Stimulated activated CD8-positive, alpha-beta memory T cell treated with anti-CD3 and anti-CD28 coated beads, Interleukin-4, amount 100 ng/mL, for 24 hours (primary cell): ENCODE measurements at places on chromosomes 2 and 18.

DNA sequence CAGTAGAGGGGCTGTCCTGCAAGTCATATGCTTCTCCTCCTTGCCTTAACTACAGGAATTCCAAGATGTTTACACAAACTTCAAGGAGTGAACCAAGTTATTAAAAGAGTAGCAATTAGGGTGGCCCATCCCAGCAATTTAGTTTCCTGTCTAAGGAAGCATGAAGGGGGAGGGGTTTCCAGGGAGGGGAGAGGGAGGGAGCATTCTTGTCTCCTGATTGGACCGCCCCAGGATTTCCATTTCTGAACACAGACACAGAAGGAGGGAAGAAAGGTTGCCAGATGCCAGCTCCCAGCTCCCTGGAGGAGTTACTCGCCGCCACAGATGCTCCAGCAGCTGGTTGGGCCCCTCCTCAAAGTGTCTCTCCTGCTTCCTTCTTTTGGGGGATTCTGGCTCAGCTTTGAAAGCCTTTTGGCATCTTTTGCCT lies 107.6 kb downstream of the TRIB2 start:
- no peak for DNase-seq

- no peak for DNase-seq
Observed at GRCh38 chr2:43000242-43001054, 208.1 kb upstream of the HAAO start.

DNA sequence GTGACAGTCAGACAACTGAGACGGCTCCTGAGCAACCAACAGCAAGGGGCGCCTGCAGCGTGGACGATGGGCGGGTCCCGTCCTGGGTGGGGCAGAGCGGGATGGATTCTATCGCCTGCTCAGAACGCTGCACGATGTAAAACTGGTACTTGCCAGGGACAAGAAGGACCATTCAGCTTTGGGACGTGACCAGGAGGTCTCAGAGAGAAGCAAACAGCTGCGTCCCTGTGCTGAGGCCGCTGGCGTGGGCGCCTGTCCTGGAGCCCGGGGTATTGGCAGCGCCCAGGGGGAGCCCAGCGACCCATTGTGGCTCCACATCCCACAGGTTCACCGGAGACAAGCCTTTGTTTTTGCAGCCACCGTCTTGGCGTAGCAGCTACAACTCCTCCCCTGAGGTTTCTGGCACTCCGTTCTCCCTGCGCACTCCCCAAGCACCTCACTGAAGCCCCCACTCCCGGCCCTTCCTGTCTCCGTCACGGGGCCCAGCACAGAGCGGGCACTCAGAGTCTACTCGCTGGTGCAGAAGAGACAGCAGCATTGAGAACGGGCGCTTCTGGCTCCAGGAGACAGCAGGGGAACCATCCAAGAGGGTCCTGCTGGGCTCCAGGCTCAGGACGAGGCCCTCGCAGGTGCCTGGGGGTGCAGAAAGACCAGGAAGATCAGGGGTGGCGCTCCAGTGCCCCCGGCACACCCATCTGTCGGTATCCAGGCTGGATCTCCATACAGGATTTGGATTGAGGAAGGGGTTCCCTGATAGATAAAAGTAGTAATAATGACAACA lies 22.1 kb upstream of the KCNG2 start:
- DNase-seq, result no peak

DNA sequence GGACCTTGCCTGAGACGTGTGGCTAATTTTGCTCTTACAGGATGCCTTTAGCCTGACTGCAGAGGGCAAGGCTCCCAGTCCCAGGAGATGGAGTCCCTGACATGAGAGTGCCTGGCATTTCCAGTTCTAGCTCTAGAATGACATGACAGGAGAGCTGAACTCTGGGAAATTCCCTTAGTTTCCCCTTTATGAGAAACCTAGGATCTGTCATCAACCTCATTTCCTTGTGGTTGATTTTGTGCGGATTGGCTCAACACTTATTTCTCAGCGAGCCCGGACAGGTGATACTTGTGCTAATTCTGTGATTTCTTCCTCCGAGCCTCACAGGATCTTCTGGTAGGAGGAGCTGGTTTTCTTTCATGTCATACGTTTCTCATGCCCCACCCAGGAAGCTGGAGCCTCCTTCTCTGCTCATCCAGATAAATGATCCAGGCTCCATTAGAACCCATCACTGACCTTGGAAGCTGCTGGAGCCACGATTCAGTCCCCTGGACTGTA lies at the start of gene IL36G:
Gene IL36G, plus strand, starts transcription at position 448 of the 498 bp plus-strand sequence. CDS start 633 bp downstream, outside the sequence.
- no peak for DNase-seq

- no peak for DNase-seq
Observed at GRCh38 chr2:237732070-237732469, 66.5 kb upstream of the RBM44 start.

GRCh38 chr2:32482471-32482870 lies 125.6 kb downstream of the BIRC6 start:
- DNase-seq, result no peak

GRCh38 chr2:287471-287885 lies 413 bp downstream of the ALKAL2 start:
- DNase-seq, result no peak

DNA sequence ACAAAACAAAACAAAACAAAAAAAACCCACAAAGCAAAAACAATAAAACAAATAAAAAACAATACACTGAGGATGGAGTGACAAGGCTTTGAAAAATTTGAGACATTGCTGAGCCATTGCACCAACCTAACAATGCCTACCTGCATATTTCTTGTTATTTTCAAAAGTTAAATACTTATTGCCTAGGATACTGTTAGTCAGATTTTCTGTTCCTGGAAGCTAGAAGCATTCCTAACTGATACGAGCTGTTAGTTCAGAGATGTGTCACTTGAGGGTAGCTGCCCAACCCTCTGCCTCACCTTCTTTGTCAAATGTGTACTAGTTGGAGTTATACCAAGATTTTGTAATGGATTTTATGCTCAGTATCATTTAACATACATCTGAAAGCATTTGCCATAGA lies 187.2 kb downstream of the TXNL1 start:
- DNase-seq, result no peak

DNA sequence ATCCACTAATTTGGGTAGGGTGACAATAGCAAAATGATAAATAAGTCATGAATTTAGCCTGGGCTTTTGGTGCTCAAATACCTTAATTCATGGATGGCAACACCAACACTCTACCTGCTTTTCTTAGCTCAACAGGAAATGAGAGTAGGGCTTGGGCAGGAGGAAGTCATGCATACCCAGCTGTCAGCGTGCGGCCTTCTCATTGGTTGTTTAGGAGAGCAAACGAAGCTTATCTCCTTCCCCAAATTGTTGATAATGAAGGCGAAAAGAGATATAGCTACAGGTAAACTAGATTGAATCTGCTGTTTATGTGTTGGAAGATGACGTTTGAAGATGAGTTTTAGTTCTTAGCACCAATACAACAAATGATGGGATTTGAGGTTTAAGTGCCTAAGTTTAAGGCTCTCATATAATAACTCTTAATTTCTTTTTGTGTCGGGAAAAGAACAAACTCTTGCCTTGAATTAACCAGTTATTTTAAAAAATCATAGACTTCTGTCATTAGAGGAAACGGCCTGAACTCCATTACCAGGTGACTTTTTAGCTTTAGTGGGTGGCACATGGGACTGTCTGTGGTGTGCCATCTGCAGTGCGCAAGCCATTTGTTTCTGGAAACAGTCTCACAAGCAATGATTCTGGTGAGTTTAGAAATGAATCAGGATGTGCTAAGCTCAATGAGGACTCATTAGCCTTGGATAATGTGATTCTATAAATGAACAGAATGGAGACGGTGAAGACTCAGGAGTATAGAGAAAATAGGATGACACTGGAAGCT lies 19.8 kb downstream of the MAP4K4 start:
- no peak for DNase-seq

- no peak for DNase-seq
Observed at GRCh38 chr2:204110751-204111516, 174.4 kb downstream of the ICOS start.

- no peak for DNase-seq
Observed at GRCh38 chr2:65402780-65403528, 29.4 kb downstream of the SPRED2 start.

DNA sequence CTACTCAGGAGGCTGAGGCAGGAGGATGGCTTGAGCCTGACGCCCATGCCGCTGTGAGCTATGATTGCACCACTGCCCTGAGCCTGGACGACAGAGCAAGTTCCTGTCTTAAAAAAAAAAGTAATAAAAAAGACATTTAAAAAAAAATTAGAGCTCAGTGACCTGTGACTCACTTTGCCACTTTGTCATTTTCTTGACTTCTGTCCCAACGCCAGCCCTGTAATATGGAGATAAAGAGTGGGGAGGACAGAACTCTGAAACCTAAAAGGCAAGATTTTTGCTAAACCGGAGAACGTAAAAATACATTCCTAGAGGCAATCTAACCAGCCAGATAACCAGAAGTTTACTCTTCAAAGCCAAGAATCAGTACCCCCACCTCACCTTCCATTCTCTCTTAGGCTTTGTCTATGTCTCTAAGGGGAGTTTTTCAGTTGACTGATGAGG lies 49.0 kb downstream of the PRKRA start:
- no peak for DNase-seq

DNA sequence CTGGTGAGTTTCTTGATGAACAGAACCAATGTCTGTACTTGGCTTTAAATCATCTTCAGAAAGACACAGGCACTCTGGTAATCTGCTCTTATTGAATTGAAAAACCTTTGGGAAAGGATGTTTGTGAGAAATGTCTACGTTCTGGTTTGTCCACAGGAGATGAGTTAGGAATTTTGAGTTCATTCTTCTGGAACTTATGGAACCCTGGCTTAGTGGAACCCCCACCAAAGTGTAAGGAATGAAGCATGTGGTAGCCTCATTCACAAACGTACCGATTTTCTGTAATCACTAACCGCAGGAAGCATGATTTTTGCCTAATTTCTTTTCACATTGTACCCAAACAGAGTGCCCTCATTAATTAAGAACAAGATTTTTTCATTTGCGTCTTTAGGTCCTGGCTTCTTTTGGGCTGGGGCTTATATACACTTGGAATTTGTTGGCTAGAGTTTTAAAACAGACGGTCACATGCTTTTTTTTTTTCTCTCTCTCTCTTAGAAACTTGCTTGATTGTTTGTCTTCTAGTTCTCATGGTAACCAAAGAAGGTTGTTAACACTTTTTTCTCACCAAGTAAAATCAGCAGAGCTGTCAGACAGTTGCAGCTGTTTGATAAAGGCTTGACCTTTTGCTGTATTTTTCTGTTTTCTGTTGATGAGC lies 314.1 kb upstream of the THUMPD2 start:
- DNase-seq, result no peak

- no peak for DNase-seq
Observed at GRCh38 chr2:13141315-13141714, 424.6 kb downstream of the TRIB2 start.

- DNase-seq, result no peak
Observed at GRCh38 chr18:54946149-54946581, 13.1 kb downstream of the CCDC68 start.

DNA sequence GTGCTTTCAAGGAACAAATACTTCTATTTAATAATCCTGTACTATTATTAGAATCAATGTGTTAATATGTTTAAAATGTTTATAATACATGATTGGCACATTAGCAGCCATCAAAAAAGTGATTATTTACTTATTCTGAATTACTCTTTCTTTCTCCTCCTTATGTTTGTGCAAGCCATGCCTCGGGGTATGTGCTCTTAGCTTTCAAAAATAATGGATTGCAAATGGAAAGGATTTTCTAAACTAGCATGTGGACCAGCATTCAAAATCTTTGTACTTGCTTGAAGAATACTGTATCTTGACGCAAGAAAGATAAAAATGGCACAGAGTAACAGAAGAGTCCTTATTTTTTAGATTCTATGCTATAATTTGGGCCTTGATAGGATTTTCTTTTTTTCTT lies 156.5 kb downstream of the CDH7 start:
- DNase-seq, result no peak

DNA sequence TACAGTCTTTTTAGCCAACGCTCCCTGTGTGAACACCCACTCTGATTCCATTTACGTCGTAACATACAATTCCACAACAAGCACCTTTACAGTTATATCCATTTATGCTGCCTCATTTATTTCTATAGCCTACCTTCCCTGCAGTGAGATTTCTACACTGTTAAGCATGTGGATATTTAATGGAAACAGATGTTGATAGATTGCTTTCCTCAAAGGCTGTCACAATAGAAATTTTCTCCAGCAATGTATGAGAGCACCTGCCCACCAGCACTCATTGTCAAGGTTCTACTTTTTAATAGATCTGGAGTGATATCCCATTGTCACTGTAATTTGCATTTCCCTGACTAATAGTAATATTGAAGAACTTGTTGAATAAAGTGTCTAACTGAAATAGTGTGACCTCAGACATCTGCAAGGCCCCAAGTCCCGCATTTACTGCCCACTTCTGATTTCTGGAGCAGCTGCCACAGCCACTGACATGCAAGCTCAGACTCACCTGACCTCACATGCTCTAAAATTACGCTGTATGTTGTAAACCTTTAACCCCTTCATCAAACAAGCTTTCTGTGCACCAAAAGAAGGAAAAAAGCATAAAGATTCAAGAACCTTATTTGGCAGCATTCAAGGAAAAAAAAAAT lies 295.1 kb downstream of the CNTNAP5 start:
- DNase-seq, result no peak

DNA sequence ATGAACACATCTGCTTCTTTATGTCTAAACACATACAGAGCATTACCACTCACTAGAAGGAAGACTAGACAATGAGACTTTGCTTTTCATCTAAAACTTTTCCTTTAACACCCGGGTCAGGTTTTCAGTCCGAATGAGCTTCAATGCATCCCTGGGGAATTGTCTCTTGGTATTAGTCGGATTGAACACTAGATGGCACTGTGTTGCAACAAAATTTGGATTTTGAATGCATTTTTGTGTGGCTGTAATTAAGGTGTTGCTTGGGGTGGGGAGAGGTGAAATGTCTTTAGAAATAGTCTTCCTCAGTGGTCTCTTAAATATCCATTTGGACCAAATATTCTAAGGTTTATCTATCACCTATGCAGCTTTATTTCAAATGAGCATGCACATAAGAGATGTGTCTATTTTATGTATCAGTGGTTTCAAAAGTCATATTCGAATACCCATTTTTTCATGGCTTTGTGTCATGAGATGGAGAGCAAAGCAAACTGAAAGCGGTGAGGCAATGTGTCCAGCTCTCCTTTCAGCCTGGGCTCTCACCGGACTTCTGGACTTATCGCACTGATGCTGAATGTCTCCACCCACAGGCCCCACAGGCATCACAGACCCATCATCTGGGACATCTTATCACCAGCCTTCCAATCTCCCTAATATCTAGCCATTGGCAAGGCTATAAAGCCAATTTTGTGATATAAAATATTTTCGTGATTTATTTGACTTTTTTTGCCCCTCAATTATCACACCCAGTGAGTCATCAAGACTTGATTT lies 510.3 kb downstream of the RNF144A start:
- no peak for DNase-seq

GRCh38 chr2:164667566-164667965 lies 46.3 kb upstream of the GRB14 start:
- no peak for DNase-seq

- no peak for DNase-seq
Observed at GRCh38 chr18:53943326-53943860, 281.1 kb downstream of the MBD2 start.

DNA sequence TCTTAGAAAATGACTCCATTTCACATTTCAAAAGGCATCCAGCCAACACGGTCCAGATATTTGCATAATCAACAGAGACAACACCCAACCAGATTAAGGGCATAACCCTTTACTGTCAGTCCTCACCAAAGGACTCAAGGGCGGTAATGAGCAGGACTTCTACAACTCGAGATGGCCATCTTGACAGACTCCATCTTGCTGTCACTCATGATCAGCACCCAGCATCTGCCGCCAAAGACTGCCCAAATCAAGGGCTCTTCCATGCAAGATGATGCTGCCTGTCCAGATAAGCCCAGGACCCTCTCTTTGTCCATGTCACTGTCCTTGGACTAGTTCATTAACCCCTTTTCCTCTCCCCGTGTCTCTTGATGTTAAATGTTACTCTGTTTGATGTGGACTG lies 77.9 kb downstream of the UXS1 start:
- DNase-seq, result no peak

GRCh38 chr2:66269166-66269565 lies 165.8 kb upstream of the MEIS1 start:
- DNase-seq, result no peak
